ENCODE measurements at places on chromosomes 3 and 15. TPM values are rescaled to one million over a fixed set of nuclear protein-coding genes. Genes with fewer than 3 reads are reported as not detected.

The INSYN1 gene
- not detected for total RNA-seq

The ATP13A5 gene
- total RNA-seq: not detected

The CCR8 gene
- total RNA-seq: 11.3 TPM

The MME gene
- not detected for total RNA-seq

The MAP6D1 gene
- total RNA-seq: 1.1 TPM

The MYZAP gene
- total RNA-seq: not detected

The PLAAT1 gene
- total RNA-seq: not detected

The ICE2 gene
- total RNA-seq: 65.8 TPM

The GABRB3 gene
- total RNA-seq: not detected

The GP9 gene
- not detected for total RNA-seq

The CLSTN2 gene
- not detected for total RNA-seq

The COPG1 gene
- total RNA-seq: 187 TPM

The CYP8B1 gene
- not detected for total RNA-seq

The ANKUB1 gene
- not detected for total RNA-seq

The DNAH12 gene
- total RNA-seq: 0.20 TPM

The ZNF620 gene
- total RNA-seq: 6.6 TPM

The NDN gene
- 3.8 TPM for total RNA-seq

The FBXW12 gene
- total RNA-seq: not detected

The ALS2CL gene
- total RNA-seq: 1.9 TPM

Data from T-helper 1 cell treated with Interleukin-12 subunit alpha and Interleukin-12 subunit beta and Interleukin-4 antibody, amounts not matched to agents 30 ng/mL and 1 ng/mL, for 36 hours (primary cell).